ENCODE measurements at places on chromosomes 3 and 15.

DNA sequence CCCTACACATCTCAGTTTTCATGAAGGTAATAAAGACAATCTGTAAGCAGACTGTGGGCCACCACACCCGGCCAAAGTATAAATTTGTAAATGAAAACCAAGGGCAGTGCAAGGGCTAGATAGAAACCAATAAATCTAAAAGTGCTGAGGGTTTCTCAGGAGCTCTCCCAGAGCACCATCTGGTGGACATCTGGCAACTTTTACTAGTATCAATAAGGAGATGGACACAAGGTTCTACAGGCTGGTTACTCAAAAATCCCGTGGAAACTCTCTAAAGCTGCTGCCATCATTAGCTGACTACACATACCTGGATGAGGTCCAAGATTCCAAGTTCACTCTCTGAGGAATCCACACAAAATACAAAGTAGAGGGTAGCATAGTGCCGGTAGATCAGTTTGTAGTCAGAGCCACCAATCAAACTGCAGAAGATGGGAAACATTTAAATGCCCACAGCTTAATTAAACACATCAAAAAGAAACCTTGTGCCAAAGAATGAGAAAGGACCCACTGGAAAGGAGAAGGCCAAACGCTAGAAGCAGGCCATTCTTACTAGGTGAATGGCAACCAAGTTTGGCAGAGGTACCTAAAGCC, 5.5 kb downstream of the AP3S2 start:
- DNase-seq, result no peak

GRCh38 chr3:177529716-177530335, 332.5 kb upstream of the TBL1XR1 start:
- DNase-seq, result no peak

DNA sequence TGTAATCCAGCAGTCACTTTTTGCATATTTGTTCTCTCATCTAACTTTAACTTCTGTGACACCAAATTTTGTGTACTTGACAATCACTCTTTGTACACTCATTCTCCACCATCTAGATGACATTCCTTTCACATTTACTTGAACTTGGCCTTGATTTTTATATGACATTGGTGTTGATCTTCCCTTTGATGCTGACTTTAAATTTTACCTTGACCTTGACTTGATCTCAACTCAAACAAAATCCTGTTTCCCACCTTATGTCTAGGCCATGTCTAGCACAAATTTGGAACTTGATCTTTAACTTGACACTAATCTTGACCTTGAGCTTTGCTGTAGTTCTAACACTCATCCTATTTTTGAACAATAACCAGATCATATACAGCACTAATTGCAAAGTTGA, 33.2 kb downstream of the ROPN1B start:
- no peak for DNase-seq

DNA sequence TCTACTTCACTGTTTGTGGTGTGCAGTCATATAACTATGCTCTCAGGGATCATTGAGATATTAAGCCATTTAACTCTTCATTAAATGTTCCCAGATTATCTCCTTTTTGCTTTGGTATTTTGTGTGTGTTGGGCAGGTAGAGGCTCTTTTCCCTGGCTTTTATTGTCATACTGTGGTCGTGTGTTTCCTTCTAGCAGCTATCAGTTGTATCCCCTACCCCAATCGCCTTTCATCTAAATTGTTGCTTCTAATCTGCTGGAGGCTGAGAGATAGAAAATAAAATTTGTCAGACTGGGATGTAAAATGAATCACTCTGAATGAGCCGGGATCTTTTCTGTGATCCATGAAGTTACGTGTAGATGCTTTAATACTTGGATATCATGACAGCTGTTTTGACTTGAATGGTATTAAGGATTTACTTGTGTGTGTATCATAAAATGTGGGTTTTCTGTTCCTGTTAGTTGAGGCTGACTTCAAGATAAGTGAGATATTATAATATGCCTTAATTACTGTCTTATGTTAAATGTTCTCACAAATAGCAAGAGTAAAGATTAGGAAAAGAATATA, 9.2 kb downstream of the NFKBIZ start:
- no peak for DNase-seq

GRCh38 chr3:45646051-45646585, 43.1 kb upstream of the SACM1L start:
- no peak for DNase-seq

DNA sequence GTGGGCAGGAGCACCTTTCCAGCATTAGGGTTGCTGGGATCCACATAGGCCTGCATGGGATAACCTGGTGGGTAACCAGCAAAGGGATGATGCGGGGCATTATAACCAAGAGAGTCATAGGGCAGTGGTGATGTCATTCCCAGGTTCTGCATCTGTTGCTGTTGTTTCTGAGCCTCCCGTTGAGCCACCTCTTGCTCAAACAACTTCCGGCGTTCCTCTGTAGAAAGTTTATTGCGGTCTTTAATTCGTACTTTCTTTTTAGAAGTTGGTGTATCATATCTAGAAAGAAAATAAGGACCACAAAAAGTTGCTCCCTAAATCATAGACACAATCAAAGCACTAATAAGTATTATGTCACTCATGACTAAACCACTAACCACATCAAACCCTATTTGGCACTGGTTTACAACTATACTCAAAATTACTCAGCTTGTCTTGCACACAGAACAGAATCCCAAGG, 77.8 kb downstream of the NBEAL2 start:
- DNase-seq, result peak; percentile 42

- no peak for DNase-seq
Measured at GRCh38 chr3:152405915-152406802, 137.4 kb downstream of the MBNL1 start.

- DNase-seq, result no peak
Measured at GRCh38 chr15:85691350-85692240, 103.1 kb downstream of the KLHL25 start.

DNA sequence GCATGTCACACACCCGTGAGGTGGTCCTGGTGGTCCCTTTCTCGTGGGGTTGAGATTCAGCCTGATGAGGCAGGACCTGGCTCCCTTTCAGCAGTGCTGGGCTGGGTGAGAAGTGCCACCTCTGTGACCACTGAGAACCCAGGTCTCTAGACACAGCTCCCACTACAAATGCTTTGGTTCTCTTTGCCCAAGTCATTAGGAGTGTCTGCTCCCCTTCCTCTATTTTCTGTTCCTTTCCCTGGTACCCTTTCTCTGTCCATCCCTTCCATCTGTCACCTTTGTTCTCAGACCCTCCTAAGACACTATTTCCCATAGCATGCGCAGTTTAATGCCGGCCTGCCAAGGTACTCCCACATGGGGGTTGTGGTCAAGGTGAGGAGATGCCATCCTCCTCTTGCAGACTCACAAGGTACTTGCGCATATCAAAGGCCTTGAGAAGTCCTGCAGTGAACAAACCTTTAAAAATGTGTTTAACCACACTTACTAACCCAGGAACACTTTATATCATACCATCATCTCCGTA, 297.7 kb downstream of the LRTM1 start:
- DNase-seq, result no peak

GRCh38 chr3:148008591-148008990, 599.4 kb downstream of the ZIC1 start:
- DNase-seq, result no peak

DNA sequence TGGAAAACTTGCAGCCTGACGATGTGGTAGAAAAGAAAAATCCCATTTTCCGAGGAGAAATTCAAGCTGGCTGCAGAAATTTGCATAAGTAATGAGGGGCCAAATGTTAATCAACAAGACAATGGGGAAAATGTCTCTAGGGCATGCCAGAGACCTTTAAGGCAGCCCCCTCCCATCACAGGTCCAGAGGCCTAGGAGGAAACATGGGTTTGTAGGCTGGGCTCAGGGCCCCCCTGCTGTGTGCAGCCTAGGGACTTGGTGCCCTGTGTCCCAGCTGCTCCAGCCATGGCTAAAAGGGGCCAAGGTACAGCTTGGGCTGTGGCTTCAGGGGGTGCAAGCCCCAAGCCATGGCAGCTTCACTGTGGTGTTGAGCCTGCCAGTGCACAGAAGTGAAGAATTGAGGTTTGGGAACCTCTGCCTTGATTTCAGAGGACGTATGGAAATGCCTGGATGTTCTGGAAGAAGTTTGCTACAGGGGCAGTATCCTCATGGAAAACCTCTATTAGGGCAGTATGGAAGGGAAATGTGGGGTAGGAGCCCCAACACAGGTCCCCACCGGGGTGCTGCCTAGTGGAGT, 75.9 kb upstream of the CADPS start:
- no peak for DNase-seq

- no peak for DNase-seq
Measured at GRCh38 chr3:185280572-185281365, 26.9 kb upstream of the EHHADH start.

DNA sequence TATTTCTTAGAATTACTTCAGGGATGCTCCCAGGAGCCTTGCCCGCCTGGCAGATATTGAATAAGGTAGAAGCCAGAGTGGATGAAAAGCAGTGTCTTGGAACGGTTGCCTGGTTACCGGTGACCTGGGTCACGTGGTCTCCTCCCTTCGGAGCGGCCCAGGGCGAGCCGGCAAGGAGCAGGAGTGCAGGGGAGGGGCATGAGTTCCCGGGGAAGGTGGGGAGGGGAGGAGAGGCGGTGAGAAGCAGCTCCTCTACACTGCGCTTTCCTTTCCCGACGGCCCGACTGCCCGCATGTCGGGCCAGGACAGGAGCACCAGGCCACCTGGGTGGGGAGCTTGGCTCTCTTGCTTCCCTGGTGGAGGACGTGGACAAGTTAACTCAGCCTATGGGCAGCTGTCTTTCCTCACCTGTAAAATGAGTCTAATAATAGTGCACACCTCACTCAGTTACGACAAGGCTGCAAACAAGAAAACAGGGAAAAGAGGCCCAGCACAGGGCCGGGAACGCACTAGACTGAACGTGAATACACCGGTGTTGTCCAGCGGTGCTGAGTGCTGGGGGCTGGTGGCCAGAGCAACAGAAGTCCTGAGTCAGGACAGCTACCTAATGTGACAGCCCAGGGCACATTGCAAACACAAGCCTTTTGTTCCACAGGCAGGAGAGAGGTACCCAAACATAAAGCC, 198.3 kb downstream of the ADAMTS9 start:
- DNase-seq, result no peak

GRCh38 chr15:94206463-94207167, 24.7 kb upstream of the MCTP2 start:
- DNase-seq, result no peak

DNA sequence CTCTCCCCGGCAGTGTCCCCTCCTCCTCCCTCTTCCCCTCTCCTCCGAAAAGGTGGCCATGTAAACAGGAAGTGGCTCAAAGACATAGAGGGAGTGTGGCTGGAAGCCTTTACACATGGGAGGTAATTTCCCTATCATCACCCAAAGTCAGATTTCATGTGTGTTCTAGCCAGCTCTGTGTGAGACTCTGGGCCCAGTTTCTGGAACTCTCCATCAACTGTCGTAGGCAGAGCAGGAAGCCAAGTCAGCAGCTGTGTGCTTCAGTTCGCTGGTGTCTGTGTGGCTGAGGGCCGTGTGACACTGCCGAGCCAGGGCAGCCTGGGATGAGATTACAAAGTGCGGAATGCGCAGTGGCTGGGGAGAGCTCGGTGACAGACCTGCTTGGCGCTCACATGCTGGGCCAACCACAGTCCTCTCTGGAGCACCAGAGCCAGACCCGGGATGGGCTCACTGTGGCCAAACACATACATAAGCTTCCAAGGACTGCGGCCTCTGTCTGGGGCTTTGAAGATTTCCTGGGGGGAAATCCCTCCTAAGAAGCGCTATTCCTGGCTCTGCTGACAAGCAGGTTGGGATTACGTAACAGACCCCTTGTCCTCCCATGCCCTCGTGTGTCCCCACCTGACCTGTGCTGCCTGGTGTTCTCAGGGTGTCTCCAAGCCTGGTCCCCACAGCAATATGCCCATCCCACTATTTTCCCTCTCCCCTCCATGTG, 50.7 kb downstream of the UMPS start:
- DNase-seq, result no peak

DNA sequence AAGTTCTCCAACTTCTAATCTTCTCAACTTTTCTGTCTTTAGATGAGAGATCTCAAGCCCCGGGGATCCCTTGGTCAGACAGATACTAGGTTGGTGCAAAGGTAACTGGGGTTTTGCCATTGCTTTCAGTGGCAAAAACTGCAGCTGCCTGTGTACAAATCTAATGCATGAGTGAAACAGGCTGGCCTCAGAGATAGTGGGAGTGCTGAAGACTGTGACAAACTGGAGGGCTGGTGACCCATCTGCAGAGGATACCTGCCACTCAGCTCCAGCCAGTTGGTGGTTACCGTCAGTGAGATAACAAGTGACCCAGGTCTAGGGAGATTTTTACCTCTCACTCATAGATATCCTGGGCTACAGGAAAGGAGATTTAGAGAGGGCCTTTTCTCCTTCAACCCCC, 85.7 kb downstream of the RYR3 start:
- DNase-seq, result no peak

- peak; percentile 20 for DNase-seq
Measured at GRCh38 chr3:141255846-141256261, 24.2 kb downstream of the PXYLP1 start.

- no peak for DNase-seq
Measured at GRCh38 chr15:53458736-53459135, 300.7 kb downstream of the WDR72 start.

DNA sequence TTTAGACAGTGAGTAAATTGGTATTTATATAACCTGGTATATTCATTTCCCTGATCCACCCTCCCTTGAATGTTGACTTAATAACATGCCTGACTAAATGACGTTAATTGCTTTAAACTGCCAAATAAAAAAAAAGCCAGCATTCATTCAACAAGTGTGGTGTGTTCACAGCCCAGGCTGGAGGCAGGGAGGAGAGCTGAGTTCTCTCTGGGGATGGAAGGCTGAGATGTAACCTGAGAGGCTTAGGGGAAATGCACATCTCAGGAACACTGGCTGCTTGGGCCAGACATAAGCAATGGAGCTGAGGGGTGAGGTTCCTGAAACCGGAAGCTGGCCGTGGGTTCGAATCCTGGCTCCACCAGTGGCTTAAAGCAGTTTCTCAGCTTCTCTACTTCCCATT, 17.3 kb downstream of the CACNA2D3 start:
- DNase-seq, result no peak

DNA sequence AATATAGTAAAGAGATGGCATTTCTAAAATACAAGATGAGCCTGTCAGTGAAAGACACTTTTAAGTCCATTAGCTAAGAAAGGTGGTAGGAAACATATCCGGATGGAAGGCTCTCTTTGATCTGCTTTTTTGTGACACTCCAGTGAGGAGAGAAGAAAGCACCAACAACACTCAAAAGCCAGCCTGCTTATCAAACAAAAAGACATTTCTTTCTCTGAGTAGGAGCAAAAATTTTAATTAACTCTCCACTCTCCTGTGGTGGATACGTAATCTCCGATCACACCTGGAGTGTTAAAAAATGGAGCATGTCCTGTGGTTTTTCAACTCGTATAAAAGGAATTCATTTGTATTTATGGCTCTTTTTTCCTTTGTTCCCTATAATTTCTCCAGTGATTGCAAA, 65.3 kb downstream of the OXNAD1 start:
- no peak for DNase-seq

- DNase-seq, result no peak
Measured at GRCh38 chr3:21477541-21478288, 273.3 kb downstream of the ZNF385D start.

GRCh38 chr3:122353893-122354401, 28.9 kb downstream of the CSTA start:
- DNase-seq, result no peak

DNA sequence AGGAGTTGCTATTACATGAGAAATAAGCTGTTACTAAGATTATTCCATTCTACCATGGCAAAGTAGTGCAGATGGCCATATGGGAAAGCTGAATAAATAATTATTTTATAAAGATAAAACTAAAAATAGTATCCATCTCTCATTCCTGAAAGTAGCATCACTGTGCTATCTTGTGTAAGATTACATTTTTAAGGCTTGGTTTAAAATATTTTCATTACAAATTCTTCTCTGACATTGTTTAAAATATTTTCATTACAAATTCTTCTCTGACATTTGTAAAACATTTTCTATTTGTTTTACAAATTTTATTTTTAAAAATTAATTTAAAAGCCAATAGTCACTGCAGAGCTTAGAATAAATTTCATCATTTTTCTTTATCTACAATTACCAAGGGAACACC, 665.5 kb upstream of the NAALADL2 start:
- DNase-seq, result no peak

Measured in activated CD4-positive, alpha-beta T cell treated with anti-CD3 and anti-CD28 coated beads, Interleukin-2, amount 50 U/mL, for 1 hour (primary cell).